ENCODE measurements at places on chromosomes 3 and 15.

GRCh38 chr3:29746163-29746760 is 465.4 kb downstream of the RBMS3 start:
- no peak for DNase-seq

- no peak for DNase-seq
Observed at GRCh38 chr15:88745696-88746095, 57.5 kb upstream of the ACAN start.

GRCh38 chr3:10557781-10558373 is 52.5 kb upstream of the ATP2B2 start:
- no peak for DNase-seq

DNA sequence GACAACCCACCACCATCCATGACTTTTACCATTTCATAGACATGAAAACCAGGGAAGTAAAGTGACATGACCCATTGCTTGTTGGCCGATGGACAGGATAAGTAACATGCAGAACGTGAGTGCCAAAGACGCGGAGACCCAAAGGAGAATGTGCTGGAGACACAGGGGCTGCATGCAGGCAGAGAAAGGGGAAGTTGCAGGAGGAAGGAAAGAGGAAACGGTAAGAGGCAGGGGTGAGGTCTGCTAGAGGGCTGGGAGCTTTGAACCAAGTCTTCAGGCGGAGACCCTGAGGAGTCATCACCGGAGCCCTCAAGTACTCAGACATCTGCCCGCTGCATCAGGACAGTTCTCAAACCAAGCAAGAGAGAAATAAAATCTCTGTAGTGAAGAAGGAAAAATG is 34.9 kb downstream of the MAGEF1 start:
- no peak for DNase-seq

DNA sequence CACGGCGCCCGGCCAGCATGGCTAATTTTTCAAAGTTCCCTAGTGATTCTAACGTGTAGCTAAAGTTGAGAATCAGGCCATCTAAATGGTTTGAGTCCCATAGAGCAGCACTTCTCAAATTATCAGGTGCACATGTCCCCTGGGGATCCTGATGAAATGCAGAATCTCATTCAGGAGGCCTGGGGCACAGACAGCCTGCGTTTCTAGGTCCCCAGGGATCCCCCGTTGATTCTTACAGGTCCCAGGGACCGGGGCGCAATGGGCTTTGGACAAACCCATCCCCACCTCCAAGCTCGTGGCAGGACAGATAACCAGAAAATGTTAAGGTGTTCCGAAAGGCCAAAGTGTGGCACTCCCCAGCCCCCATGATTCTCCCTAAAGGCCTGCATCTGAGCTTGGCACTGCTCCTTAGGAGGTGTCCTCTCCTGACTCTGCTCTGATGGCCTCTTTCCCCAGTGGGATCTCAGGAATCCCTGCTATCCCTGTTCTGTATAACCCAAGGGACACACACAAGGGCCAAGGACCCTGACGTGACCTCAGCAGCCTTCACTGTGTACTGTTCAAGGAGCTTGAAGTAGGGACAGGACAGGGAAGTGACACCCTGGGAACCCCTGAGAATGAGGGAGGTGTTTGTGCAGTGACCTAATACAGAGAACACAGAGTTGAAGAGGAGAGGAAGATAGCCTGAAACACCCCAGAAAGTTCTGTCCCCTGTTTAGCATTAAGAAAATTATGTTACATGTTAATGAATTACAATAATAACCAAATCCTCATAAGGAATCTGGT is 8.0 kb downstream of the LRRK1 start:
- DNase-seq: peak; percentile 51

GRCh38 chr15:66864871-66865281 is 162.8 kb downstream of the SMAD6 start:
- DNase-seq: no peak

GRCh38 chr15:93109336-93110102 is 20.5 kb upstream of the RGMA start:
- DNase-seq: no peak

- DNase-seq: no peak
Observed at GRCh38 chr3:198076722-198077308, 116.8 kb downstream of the LMLN start.

DNA sequence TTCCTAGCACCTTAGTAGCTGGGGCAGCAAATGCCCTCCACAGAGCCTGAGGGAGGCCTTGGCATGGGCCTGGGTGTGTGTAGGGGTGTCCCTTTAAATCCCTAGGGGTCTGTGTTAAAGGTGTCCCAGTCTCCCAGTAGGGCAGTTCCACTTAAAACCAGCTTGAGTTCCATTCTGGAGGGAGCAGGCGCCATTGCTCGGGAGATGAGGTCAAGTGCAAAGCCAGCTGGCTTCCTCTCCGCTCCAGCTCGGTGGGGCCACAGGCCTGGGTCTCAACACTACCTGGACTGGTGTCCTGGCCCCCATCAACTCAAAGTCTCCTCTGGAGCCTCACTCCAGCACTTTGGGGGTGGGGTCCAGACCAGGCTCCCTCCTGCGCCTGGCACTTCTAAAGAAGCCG is 25.2 kb downstream of the FEM1B start:
- no peak for DNase-seq

DNA sequence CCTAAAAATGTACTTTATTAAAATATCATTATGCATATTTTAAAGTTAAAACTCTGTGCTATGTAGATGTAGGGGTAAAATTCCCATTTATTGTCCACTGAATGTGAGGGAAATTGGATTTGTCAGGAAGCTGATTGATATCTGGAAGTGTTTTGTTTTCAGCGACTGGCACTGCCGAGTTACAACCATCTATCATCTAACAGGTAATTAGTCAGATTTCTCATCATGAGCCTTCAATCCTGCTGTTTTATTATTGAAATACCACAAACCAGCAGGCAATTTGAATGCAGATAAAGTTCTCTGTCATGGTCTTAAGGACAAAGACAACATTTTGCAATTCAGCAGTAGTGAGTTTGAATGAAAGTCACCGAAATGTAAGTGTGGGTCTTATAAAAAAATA is 40.5 kb downstream of the ZIC1 start:
- no peak for DNase-seq

DNA sequence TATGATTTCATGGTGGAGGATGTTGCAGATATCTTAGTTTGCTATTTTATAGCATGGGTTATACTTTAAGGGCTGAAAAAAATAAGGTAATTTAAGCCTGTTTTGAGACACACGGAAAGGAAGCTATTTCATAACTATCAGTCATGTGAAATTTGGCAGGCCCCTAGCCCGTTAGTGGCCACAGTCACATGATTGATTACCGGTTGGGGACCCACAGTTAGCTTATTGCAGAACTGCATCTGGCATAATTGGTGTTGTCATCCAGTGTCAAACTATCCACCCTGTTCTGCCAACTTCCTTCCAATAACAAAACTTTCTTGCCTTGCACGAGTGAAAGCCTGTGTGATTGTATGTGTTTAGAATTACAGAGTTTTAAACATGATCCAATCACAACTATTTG is 35.2 kb downstream of the FNDC3B start:
- no peak for DNase-seq

GRCh38 chr15:69045802-69046201 is 31.3 kb downstream of the NOX5 start:
- no peak for DNase-seq

GRCh38 chr3:106823701-106824100 is 553.5 kb upstream of the CCDC54 start:
- DNase-seq: no peak

- peak; percentile 48 for DNase-seq
Observed at GRCh38 chr3:150074697-150075416, 104.2 kb upstream of the PFN2 start.

DNA sequence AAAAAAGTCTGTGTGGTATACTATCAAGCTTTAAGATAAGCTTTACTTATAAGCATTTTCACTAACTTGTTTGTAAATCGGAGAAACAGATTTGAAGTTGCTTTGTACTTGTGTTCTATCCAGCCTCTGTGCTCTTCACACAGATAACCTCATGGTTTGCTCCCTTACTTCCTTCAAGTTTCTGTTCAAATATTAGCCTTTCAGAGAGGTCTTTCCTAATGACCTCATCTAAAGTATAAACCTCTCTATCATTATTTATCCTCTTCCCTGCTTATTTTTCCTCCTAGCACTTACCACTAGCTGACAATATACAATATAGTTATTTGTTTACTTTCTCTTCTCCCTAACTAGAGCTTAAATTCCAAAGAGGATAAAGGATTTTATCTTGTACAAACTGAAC is 180.0 kb downstream of the CBLB start:
- no peak for DNase-seq

DNA sequence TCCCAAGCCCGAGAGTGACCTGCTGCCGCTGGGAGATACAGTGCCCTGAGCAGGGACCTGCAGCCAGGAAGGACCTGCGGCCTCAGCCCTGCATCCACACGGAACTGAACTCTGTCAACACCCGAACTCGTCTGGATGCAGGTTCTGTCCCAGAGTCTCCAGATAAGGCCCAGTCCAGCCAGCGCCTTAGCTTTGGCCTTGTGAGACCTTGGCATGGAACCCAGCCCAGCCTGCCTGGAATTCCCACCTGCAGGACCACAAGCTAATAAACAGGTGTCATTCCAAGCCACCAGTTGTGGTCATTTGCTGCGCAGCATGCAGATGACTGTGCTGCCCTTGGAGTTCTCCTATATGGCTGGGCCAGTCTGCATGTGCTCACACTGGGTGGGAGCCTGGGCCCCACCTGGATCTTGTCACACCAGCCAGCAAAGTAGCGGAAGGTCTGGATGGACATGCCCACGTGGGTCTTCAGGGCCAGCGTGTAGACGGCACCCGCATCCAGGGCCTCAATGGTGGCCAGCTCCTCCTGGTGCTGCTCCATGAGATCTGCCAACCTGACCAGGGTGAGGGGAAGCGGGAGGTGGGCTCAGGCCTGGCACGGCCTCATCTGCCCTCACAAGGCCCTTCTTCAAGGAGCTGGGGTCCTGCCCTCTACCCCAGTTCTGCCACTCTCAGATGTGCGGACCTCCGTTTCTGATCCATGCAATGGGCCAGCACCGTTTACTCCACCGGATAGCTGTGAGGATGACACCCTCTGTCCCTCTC is 47.2 kb upstream of the SLC41A3 start:
- DNase-seq: no peak

DNA sequence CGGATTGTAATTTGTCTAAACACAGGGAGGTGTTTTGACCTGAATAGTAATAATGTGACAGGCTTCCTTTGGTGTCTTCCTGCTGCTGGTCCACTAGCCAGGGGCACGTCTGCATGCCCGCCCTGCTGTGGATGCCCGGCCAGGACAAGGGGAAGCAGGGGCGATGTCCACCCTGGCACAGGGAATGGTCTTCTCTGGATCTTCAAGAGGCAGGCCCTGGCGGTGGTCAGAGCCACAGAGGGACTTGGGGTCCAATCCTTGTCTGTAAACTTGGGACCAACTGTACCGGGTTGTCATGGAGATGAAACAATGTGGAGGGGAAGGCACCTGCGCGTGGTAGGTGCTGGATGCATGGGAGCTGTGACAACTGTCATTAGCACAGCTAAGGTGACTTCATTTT is 134.1 kb downstream of the RPLP1 start:
- no peak for DNase-seq

DNA sequence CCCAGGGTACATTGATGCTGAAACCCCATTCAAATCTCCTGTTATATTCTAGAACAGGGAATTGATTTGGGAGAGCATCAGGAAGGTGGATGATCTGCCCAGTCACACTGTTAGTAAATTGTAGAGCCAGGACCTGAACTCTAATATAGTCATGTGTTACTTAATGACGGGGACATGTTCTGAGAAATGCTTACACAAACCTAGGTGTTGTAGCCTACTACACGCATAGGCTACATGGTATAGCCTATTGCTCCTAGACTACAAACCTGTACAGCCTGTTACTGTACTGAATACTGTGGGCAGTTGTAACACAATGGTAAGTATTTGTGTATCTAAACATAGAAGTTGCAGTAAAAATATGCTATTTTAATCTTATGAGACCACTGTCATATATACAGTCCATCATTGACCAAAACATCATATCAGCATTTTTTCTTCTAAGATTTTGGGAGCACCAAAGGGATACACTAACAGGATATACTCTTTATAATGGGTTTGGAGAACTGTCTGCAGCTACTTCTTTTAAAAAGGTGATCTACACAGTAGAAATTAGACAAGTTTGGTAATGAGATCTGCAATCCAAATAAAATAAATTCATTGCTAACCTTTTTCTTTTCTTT is 5.8 kb downstream of the B2M start:
- peak; percentile 11 for DNase-seq

DNA sequence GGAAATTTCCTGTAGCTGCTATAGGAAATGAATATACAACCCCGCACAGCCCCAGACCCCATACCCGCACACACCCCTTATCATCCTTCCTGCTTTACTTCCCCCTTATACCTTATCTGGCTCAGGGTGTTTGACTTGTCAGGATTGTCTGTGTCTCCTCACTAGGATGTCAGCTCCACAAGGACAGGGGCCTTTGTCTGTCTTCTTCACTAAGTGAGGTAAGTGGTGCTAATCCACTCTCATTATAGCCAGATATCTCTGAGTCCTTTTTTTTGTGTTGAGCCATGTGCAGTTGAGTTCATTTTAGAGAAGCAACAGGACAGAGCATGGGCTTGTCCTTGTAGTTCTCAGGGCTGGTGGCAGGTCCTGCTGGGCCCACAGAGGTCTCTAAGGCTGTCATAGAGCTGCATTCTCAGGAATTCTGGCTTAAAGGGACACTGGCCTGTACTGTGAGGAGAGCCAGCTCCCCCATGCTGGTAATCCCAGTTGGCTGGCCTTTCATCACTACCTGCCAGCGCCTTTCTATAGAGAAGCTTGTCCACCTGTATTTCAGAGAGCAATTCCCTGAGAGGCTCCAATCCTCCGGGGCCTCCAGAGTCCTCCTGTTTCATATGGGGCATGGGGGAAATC is 9.0 kb downstream of the KY start:
- DNase-seq: no peak

- DNase-seq: no peak
Observed at GRCh38 chr3:102079809-102080197, 230.5 kb downstream of the NFKBIZ start.

DNA sequence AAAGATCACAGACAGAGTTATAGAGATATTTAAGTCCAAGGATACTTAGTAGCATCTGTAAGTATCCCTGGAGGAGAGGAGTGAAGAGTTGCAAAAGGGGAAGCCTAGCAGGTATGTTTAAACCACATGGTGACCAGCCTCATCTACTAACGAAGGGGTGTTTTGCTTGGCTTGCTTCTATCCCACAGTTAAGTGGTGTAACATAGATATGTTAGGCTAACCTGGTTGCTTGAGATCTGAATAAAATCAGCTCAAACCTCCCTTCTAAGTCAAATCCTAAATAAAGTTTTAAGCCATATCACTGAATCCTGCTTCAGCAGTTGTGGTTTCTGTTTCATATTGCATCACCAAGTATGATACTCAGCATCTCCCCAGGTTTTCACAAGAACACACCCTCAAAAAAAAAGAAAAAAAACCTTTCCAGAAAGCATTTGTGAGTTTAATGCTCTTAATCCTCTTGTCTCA is 880.2 kb downstream of the ROBO1 start:
- peak; percentile 43 for DNase-seq

- no peak for DNase-seq
Observed at GRCh38 chr15:28096670-28097431, 2.3 kb downstream of the OCA2 start.

GRCh38 chr15:75810874-75811498 is 32.3 kb upstream of the UBE2Q2 start:
- DNase-seq: no peak
